Diencephalon (tissue), 1 donor: ENCODE measurements at places on chromosomes 7 and 10. TPM values are rescaled to one million over a fixed set of nuclear protein-coding genes. Genes with fewer than 3 reads are reported as not detected.

The SPDYE8 gene
- 0.46 TPM for total RNA-seq

The NRAP gene
- total RNA-seq = 0.23 TPM

The CRHR2 gene
- 1.6 TPM for total RNA-seq

The BAIAP2L1 gene
- 1.6 TPM for total RNA-seq

The ENTPD7 gene
- total RNA-seq = 14.3 TPM

The ANK3 gene
- 291 TPM for total RNA-seq

The BHLHA15 gene
- 9.5 TPM for total RNA-seq

The DNAH11 gene
- total RNA-seq = 8.3 TPM

The HECW1 gene
- 48.0 TPM for total RNA-seq

The HOXA3 gene
- not detected for total RNA-seq
